Fibroblast of upper back skin (primary cell): ENCODE measurements at places on chromosomes 6 and 20.

GRCh38 chr6:57198926-57199636 lies 23.0 kb downstream of the RAB23 start:
- DNase-seq: no peak

- no peak for DNase-seq
Observed at GRCh38 chr6:149948011-149948410, 6.2 kb downstream of the ULBP2 start.

GRCh38 chr20:52619101-52619500 lies 353.1 kb upstream of the TSHZ2 start:
- no peak for DNase-seq

GRCh38 chr6:140124498-140124897 lies 750.0 kb upstream of the CITED2 start:
- no peak for DNase-seq

- DNase-seq: no peak
Observed at GRCh38 chr6:100959280-100959679, 78.2 kb upstream of the ASCC3 start.

DNA sequence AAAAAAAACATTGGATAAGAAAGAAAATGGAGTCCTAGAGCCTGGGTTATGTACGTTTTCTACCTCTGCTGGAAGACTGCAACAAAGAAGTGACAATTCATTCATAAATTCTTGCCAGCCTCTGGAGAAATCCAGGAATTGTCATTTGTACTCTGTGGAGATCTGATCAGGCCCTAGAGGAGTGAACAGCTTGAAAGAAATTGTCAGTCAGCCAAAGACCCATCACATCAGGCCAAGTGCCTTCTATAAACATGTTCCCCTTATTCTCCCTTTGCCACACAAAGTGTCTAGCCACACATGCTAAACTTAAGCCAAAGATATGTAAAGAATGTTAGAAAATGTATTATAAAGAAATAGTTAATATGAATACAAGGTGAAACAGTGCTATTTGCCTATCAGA lies 152.4 kb downstream of the ADAT2 start:
- no peak for DNase-seq

DNA sequence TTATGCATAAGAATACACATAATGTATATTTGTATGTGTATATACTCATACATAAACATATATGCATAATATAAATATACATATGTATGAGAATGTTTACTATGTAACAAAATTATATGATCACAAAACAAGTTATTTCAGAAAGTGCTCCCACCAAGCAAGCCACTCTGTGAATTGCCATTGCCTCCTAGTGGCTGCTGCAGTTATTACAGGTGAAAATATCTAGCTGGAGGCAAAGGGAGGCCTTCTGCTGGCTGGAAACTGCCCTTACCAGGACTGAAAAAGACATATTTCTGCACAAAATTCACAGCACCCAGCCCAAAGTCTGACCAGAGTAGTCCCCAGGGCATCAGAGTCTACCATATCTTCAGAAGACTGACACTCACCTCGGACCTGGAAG lies 14.4 kb upstream of the ADAM33 start:
- no peak for DNase-seq

DNA sequence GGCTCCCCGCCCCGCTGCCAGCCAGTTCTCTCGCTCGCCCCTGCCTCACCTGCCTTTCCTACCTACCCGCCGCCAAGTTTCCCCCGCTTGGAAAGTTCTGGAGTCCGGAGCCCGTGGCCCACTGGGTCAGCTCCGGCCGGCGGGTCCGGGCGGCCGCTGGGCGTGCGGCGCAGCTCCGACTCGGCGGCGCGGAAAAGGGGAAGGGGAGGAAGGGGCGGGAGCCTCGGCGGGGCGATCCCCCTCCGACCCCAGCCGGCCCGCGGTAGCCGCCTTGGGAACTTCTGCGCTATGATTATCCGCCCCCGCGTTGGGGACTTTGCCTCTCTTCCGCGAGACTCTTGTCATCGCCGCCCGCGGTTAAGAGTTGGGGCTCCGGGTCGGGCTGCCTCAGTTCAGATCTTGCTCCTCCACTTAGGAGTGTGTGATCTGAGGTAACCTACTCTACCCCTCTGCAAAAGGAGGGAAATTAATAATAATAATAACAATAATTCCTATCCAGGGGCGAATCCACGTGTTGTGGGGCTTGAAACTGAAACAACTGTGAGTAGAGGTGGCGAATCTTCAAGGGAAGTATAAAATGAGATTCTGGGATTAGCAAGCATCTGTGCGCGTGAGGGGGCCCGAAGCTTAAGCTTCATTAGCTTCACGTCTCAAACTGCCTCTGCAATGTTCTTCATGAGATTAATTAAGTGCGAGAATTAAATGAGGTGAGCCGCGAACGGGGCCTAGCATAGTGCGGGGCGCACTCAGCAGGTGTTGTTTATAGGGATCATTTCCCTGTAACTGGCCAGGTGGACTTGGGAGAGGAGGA lies 30.8 kb downstream of the SF3B5 start:
- no peak for DNase-seq

- no peak for DNase-seq
Observed at GRCh38 chr20:62726716-62727583, 18.3 kb downstream of the NTSR1 start.
